Stimulated activated naive CD4-positive, alpha-beta T cell treated with Interleukin-2 at 50 U/mL for 16 hours (primary cell): ENCODE measurements at places on chromosomes 16 and 17.

- DNase-seq = no peak
Measured at GRCh38 chr17:66353937-66354401, 51.6 kb downstream of the PRKCA start.

DNA sequence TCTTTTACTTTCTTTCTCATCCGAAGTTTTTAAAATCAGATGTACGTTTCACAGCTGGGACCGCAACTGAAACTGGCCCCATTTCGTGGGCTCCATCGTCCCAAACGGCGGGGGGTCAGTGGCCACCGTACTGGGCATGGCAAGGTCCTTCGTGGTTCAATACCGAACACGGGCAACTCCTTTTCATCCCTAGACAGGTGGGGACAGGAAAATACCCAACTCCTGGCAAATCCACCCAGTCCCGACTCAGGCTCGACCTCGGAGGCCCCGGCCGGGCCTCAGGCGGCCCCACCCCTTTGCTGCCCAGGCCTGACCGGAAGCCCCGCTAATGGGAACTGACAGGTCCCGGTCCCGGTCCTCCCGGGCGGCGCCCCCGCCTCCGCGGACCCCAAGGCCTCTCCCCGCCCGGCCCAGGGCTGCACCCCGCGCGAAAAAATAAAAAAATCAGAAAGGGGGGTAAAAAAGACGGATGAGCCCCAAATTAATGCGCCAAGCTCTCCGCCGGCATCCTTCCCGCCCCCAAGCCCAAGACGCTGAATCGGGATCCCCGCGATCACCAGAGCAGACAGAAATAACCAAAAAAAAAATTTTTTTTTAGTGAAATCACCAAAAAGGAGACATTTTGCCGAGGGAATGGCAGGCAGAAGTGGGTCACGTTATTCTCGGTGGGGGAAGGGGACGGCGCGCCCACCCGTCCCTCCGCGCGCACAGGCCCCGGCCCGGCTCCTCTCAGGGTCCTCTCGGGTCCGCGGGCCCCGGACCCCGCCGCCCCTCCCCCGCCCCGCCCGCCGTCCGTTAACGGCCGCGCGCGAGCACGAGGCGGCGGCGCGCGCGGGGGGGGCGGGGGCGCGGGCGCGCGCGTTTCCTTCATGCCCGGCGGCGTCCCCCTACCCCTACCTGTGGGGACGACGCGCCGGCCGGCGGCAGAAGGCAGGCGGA lies 562 bp downstream of the ZC3H7A start:
- DNase-seq = peak; percentile 23

DNA sequence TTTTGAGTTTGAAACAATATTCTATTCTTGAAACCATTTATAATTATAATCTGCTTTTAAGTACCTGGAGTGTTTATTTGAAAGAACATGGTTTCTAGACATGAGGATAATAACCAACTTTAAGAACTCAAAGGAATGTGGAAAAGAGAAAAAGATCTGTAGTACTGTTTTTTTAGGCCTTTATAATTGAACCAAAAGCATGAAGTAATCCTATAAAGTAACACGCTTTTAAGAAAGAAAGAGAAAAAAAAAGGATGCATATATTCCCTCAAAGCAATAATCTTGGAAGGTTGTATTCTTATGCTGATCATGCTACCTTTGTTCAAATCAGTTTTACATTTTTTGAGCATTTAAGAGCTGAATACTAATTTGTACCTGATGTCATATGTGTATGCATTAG lies 54.0 kb upstream of the RHBDL3 start:
- DNase-seq = no peak

DNA sequence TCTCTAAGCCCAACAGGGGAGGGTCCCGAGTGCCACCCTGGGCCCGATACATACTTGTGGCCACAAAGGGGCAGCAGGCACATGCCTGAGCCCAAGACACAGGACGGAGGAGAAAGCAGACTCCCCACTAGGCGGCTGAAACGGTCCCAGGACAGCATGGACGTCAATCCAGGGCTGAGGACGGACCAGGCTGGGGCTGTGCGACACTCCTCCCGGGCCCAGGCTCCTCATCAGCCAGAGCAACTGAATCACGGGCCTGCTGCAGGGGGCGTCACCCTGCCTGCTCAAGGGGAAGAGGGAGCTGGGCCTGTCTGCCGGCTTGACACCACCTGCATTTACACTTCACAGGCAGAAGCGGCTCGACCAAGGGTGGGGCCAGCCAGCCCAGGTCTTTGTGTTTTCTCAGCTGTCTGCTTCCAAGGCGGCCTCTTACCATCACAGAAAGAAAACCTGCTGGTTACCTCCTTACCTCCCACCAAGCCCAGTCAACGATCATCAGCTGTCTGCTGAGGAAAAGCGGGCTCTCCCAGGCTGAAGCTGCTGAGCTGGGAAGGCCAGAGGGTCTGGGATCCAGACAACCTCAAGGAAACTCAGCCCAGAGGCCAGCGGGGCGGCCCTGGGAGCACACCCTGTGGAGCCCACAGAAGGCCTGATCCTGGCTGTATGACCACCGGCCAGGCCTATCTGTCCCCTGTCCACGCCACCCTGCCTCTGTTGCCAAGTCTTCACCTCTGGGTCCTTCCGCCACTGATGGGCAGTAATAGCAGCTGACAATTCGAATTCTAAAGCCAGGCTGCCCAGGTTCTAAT lies 26.4 kb downstream of the KIFC3 start:
- no peak for DNase-seq

DNA sequence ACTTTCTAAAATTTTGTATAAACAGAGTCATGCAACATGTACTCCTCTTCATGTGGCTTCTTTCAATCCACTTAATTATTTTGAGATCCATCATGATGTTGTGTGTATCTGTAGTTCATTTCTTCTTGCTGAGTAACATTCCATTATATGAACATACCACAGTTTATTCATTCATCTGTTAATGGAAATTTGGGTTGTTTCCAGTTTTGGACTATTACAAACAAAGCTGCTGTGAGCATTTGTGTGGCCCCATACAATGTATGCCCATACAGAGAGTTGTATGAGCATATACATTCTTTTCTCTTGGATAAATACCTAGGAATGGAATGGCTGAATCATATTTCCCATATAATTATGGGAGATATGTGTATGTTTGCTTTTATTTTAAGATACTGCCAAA lies 85.6 kb downstream of the CLEC16A start:
- DNase-seq = no peak

- DNase-seq = no peak
Measured at GRCh38 chr17:51322390-51323029, 62.2 kb downstream of the UTP18 start.

- DNase-seq = peak; percentile 67
Measured at GRCh38 chr16:85029408-85029784, 1.8 kb downstream of the KIAA0513 start.

GRCh38 chr16:14203166-14203565 lies 132.0 kb downstream of the MRTFB start:
- DNase-seq = no peak

DNA sequence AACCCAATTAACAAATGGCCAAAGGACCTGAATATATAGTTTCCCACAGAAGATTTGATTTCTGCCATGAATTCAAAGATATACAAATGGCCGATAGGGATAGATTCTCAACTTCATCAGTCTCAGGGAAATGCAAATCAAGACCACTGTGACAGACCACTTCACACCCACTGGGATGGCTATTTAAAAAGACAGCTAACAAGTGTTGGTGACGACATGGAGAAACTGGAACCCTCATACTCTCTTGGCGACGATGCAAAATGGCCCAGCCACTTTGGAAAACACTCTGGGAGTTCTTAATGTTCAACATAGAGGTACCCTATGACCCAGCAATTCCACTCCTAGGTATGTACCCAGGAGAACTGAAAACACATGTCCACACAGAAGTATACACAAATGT lies 17.4 kb upstream of the KREMEN2 start:
- no peak for DNase-seq

GRCh38 chr16:31099860-31100638 lies 5.5 kb upstream of the VKORC1 start:
- DNase-seq = no peak

DNA sequence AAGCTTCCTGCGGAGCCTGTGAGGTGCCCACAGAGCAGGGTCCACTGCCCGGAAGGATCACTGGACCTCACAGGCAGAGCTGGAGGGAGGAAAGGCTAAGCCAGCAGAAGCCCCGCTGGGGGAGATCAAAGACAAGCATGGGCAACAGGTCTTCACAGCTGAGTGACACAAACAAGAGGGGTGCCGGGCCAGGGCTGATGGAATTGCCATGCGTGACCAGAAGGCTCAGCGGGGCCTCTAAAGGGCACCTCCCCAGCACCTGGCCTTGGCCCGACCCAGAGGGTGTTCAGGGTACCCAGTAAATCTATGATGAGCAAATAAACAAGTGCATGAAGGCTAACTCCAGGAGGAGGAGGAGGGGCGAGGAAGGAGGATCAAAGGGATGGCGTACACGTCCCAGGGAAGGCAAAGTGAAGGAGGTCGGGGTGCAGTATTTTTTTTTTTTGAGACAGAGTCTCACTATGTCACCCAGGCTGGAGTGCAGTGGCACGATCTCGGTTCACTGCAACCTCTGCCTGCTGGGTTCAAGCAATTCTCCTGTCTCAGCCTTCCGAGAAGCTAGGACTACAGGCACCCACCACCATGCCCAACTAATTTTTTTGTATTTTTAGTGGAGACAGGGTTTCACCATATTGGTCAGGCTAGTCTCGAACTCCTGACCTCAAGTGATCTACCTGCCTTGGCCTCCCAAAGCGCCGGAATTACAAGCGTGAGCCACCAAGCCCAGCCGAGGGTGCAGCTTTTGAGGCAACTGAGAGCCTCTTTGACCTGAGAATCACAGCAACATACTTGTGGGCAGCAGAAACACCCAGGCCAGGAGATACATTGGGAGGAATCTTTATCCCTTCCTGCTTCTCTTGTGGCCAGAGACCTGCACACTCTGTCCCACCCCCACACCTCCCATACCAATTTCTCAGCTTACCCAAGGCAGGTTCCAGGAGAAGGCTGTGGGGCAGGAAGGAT lies 16.1 kb upstream of the EXOC7 start:
- no peak for DNase-seq

DNA sequence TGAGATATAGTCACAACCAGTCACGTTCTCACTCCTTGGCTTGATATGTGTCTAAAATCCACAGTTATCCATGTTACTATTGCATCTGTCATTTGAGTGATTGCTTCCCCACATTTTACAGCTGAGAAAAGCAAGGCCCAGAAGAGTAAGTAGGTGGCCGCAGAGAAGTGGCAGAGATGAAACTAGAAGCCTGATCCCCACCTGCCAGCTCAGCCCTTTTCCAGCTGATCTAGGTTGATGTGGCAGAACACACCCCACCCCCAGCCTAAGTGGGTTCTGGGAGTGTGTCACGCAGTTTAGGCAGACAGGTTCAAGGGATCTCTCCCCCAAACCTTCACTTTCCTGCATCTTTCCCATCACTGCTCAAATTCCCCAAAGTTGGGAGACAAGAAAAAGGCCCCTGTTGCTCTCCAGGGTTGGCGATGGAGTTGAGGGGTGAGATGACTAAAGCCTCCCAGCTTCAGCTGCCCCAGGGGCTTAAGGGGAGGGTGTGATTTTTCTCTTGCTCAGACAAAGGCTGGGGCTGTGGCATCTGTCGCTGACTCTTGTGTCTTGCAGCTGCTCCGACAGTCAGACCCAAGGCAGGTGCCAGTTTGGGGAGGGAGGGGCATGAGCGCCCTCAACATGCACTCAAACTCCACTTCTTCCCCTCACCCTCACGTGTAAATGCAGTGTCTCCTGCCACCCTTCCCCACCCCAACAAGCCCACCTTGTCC lies 48.9 kb upstream of the LHX1 start:
- DNase-seq = no peak

- DNase-seq = no peak
Measured at GRCh38 chr16:85988306-85988705, 89.3 kb downstream of the IRF8 start.

GRCh38 chr16:71360378-71360777 lies 1.9 kb downstream of the CALB2 start:
- DNase-seq = no peak

DNA sequence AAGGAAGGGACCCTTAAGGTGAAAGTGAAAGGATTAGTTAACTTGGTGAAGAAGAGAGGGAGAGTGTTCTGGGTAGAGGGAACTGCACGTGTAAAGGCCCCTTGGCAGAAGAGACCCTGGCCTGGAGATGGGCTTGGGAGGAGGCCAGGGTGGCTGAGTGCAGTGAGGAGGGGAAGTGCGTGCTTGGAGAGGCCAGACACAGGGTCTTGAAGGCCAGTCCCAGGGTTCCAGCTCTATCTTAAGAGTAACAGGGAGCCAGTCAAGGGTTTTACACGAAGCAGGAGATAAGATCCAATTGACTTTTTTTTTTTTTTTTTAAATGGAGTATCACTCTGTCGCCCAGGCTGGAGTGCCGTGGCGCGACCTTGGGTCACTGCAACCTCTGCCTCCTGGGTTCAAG lies 15.2 kb upstream of the DOK4 start:
- DNase-seq = no peak

GRCh38 chr17:50909765-50910605 lies 43.8 kb upstream of the TOB1 start:
- DNase-seq = peak; percentile 76

GRCh38 chr16:27424772-27425498 lies 23.0 kb downstream of the IL21R start:
- no peak for DNase-seq

DNA sequence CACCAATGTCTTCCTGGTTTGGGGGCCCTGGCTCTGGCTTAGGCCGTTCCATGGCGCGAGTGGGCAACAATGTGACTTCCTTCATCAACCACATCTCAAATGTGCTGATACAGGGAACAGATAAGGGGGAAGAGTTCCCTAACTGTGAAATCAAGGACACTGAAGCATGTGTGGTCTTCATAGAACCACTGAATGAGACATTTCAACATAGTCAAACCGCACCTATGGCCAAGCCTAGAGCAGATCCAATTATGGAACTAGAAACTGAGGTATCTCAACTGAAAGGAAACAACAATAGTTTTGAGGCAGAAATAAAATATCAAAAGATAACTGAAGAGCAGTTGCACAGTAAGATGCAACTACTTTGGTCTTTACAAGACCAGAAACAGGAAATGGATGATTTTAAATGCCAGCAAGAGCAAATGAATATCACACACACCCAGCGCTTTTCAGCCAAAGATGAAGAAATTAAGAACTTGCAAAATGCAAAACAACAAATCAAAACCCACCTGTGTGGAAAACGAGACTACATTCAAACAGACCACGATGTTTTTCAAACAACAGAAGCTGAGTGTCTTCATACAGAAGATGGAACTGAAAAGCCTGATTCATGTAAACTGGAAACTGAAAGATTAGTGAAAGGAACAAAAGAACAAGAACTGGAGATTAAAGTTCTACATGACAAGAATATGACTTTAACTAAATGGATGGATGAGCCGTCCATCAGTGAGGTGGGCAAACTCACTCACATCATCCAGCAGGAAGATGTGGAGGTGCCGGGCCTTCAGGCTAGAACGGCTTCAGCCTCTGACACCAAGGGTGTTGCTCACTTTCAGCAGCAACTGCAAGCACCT lies 18.1 kb upstream of the LCMT1 start:
- no peak for DNase-seq
